IMR-90 (cell line): ENCODE measurements at places on chromosomes 2 and 18.
A peak's percentile ranks its signal among the peaks of the same experiment; 100 is the strongest.

DNA sequence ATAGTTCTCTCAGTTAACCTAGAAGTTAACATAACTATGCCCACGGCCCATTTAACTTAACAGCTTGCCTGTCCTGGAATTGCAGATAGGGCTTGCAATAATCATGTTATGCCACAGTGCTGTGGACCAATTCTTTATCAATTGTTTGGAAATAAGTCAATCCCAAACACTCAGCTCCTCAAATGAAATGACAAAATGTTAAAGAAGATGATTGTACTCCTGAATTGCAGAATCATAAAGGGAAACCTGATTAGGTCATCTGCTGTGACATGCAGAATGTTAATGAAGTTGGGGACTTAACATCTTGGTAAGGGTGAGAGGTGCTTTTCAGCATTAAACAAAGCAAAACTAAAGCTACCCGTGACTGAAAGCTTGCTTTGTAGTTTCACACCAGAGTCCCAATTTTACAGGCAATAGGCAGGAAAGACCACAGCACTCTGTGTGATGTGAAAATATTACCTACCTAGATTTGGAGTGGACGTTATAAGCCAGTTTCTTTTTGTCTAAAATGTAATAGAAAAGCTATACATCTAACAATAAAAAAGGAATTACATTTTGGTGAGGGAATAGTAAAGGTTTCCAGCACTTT lies 364.0 kb downstream of the GPD2 start:
- no peak for DNase-seq

DNA sequence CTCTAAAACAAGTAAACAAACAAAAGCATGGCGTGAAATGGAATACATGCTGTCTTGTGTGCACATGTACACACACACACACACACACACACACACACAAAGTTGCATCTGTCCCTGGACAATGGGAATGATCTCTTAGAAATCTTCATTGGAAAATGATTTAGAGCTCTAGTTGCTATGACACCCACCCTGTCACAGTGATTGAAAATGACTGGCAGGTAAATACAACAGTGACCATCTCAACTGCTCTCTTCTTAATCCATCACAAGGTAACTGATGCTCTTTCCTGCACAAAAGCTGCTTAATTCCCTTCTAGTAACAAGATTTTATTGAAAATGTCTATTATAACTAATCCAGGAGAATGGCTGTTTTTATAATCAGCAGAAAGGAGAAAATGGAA lies 1011.7 kb upstream of the GYPC start:
- no peak for DNase-seq

DNA sequence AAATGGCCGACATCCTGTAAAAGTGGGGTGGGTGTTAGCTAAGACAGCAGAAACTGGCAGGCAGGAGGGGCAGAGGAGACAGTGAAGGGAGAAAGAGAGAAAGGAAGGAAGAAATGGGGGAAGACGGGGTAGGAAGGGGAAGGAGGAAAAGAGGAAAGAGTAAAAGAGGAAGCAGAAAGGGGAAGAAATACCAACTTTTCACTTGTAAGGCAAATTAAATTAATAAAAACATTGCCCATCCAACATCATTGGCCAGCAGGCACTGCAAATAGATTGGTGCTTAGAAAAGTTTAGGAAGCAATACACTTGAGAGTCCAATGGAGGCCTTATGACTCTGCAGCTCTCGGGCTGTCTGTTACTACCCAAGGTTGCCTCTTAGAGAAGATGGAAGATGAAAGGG lies 116.7 kb downstream of the TNS1 start:
- no peak for DNase-seq

DNA sequence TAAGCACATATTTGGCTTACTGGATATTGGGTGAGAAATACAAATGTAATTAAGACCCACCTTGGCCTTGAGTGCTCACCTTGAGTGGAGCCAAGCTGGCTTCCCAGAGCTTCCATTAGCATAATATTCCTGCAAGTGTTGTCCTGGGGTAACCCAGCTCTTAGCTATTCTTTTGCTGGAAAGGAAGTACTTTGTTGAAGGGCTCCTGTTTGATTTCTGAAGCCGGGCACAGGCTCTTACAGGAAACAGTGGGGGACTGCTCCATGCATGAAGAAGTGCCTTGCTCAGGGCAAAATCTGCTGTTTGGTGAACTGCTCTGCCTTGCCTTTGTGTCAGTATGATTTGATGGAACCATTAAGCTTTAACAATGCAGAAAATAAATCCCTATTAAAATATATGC lies 325.4 kb downstream of the SMAD2 start:
- DNase-seq, result no peak

GRCh38 chr2:36438449-36438977 lies 82.9 kb downstream of the CRIM1 start:
- DNase-seq, result peak; percentile 99
